ENCODE measurements at places on chromosomes 12 and 14. TPM values are rescaled to one million over a fixed set of nuclear protein-coding genes. Genes with fewer than 3 reads are reported as not detected.

The TRIM9 gene
- not detected for total RNA-seq

The TDRD9 gene
- 1.3 TPM for total RNA-seq

The ETFRF1 gene
- 26.4 TPM for total RNA-seq

The RNASE3 gene
- total RNA-seq, result not detected

The NPFF gene
- not detected for total RNA-seq

The ATF7 gene
- 10.4 TPM for total RNA-seq

The PPP1R1A gene
- not detected for total RNA-seq
